ENCODE measurements at places on chromosomes 6 and 20.

DNA sequence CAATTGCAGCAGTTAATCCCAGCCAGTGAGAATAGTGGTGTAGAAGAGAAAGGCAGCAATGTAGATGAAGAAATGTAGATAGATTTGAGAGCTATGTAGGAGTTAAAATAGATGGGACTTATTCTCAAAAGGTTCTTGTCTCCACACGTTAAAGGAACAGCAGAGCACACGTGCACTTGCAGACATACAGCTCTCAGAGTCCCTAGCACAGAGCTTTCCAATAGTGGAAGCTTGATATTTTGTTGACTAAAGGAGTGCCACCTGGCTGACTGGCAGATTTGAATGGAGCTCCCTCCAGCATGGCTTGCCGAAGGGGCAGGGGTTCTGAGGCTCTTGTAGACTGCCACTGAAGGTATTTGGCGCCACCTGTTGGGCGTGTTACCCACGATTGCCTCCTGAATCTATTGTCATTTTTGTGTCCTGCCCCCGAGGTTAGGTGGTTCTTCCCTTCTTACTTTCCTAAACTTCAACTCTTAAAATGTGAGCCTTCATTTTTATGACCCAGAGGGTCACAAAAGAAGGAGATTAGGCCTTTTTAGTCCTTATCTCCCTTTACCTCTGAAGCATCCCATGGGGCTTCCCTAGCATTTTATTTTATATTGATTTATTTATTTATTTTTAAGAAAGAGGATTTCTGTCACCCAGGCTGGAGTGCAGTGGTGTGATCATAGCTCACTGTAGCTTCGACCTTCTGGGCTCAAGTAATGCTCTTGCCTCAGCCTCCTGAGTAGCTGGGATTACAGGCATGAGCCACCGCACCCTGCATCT is 16.4 kb downstream of the BRD2 start:
- no peak for DNase-seq
- H3K4me1 ChIP-seq: peaks cover 7% of the 10 kb centered on the region
- no peak overlapping the region for H3K4me3 ChIP-seq
- H3K27ac ChIP-seq: no peak overlapping the region

- no peak overlapping the region for H3K4me3 ChIP-seq
- H3K4me1 ChIP-seq: peaks cover 41% of the 10 kb centered on the region
Measured at GRCh38 chr20:45055056-45055455, 45.9 kb downstream of the KCNS1 start.

DNA sequence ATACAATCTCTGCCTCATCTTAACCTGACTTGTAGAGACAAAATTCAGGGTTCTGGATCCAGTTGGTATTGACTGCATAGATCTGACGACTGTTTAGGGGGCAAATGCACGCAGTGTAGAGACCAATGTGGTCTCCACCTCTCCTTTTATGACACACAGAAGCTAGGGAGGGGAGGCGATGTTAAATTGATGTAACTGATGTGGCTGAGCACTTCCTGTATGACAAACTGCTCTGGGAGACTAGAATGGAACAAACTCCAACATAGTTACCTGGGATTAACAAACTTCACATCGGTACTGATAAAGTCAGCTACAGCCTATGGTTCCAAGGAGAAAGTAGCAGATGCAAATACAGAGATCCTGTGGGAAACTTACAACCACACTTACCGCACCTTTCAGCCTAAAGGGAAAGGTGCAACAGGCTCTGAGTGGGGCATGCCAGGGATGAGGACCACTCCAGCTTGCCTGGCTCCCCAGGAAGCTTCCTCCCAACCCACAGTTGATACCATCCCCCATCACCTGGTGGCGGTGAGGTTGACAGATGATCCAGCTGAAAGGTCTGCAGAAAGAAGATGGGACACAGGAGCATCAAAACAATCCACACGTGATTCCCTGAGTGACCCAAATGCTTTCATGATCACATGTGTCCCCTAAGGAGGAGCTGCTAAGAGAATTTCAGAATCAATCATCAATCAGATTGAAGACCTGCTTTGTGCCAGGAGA is 60.6 kb upstream of the MRPS10 start:
- no peak for DNase-seq
- peaks cover 16% of the 10 kb centered on the region for H3K4me1 ChIP-seq
- H3K36me3 ChIP-seq: no peaks in the 10 kb centered on the region
- H3K4me3 ChIP-seq: no peak overlapping the region
- no peak overlapping the region for H3K27ac ChIP-seq

DNA sequence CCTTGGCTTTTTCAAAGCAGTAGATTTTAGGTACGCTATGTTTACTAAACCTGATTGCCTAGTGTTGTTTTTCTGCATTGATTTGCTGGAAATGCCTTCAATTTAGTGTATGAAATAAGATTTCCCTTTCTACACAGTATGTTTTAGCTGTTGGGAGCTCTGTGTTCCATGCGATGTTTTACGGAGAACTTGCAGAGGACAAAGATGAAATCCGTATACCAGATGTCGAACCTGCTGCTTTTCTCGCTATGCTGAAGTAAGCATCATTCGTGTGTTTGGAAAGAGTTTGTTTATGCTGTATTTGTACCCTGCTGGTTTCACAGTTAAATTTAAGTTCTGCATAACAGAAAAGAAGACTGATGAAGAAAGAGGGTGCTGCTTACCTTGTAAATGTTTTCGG is 1.9 kb downstream of the BTBD3 start:
- no peak overlapping the region for H3K4me3 ChIP-seq
- DNase-seq: no peak
- H3K27me3 ChIP-seq: no peaks in the 10 kb centered on the region

- no peaks in the 10 kb centered on the region for H3K4me1 ChIP-seq
- H3K27ac ChIP-seq: no peak overlapping the region
- no peaks in the 10 kb centered on the region for H3K27me3 ChIP-seq
- no peak overlapping the region for H3K4me3 ChIP-seq
Measured at GRCh38 chr20:54335299-54335698, 127.4 kb downstream of the PFDN4 start.

- H3K27me3 ChIP-seq: no peaks in the 10 kb centered on the region
- H3K4me3 ChIP-seq: no peak overlapping the region
- H3K4me1 ChIP-seq: no peaks in the 10 kb centered on the region
- DNase-seq: no peak
- H3K27ac ChIP-seq: no peak overlapping the region
Measured at GRCh38 chr20:50865114-50865513, 66.1 kb downstream of the ADNP start.

DNA sequence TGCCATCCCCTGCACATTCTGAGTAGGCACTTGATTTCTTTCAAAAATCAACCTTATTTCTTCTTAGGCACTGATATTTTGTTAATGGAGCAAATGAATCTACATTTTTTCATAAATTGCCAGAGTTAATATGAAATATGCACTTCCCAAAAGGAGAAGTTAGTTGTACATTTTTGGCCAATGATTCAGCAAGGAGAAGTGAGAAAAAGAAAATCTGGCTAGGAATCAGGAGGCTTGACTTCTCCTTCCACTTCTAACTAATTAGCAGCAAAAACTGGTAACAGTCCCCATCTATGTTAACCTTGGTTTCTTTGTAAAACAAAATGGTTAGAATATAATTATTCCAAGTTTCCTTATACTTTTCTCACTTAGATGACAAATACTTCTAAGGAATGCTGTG is 7.0 kb upstream of the DSE start:
- H3K36me3 ChIP-seq: no peaks in the 10 kb centered on the region
- no peak for DNase-seq
- no peak overlapping the region for H3K27ac ChIP-seq
- no peak overlapping the region for H3K4me3 ChIP-seq
- peaks cover 2% of the 10 kb centered on the region for H3K4me1 ChIP-seq
- H3K27me3 ChIP-seq: no peaks in the 10 kb centered on the region

- H3K27me3 ChIP-seq: no peaks in the 10 kb centered on the region
- DNase-seq: no peak
- H3K4me1 ChIP-seq: no peaks in the 10 kb centered on the region
- H3K27ac ChIP-seq: no peak overlapping the region
- no peak overlapping the region for H3K4me3 ChIP-seq
Measured at GRCh38 chr6:138480279-138480949, 18.9 kb downstream of the NHSL1 start.

DNA sequence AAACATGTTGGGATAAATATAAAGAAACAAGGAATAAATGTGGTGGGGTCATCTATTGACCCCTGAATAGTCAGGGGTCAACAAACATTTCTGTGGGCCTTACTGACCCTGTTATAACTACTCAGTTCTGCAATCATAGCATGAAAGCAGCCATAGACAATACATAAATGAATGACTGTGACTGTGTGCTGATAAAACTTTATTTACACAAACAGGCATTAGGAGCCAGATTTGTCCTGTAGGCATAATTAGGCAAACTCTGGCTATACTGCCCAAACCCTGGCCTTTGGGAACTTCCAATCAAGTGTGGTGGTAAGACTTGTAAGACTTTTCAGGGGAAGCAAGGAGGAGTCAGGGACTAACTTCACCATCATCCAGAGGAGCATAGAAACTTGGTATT is 222.7 kb downstream of the KHDC1L start:
- H3K27ac ChIP-seq: no peak overlapping the region
- no peak for DNase-seq
- H3K4me1 ChIP-seq: no peaks in the 10 kb centered on the region
- H3K4me3 ChIP-seq: no peak overlapping the region

DNA sequence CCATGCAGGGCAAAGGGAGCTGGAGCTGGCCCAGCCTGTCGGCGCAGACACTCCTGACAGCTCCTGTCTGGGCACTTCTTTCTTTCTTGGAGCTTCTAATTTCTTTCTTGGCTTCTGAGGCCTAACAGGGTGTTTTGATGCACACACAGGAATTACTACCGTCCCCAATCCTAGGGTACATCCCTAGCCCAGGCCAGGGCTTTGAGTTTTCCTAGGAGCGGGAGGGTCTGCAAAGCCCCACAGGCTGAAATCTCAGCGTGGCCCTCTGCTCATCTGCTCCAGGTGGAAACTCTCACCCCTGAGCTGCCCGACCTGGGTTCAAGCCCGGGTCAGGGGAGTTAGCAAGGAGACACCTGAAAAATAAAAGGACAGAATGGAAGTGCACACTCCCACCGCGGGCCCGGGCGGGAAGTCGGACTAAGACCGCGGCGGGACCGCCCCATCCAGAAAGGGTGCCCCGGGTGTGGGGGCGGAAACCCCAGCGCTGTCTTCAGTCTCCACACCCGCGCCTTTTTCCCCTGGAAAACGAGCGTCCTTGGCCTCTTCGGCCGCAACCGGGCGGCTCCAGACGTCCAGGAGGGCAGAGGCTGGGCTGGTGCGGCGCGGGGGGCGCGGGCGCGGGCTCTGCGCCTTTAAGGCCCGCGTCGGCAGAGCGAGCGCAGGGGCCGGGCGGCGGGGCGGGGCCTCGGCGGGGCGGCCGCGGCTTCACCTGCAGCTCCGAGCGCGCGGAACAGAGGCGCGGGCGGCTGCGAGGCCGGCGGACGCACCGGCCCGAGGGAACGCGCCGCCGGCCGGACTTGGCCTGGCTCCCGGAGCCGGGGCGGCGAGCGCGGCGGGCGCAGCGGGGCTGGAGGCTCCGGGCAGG is at the start of gene CDH4:
Gene CDH4 (plus strand): TSS at position 733 of the 865 bp plus-strand sequence.
- H3K27ac ChIP-seq: no peak within 1 kb of the TSS
- no peaks in the 10 kb centered on the region for H3K27me3 ChIP-seq
- no peak within 1 kb of the TSS for H3K4me3 ChIP-seq
- DNase-seq: no peak
- H3K4me1 ChIP-seq: no peaks in the 10 kb centered on the region

DNA sequence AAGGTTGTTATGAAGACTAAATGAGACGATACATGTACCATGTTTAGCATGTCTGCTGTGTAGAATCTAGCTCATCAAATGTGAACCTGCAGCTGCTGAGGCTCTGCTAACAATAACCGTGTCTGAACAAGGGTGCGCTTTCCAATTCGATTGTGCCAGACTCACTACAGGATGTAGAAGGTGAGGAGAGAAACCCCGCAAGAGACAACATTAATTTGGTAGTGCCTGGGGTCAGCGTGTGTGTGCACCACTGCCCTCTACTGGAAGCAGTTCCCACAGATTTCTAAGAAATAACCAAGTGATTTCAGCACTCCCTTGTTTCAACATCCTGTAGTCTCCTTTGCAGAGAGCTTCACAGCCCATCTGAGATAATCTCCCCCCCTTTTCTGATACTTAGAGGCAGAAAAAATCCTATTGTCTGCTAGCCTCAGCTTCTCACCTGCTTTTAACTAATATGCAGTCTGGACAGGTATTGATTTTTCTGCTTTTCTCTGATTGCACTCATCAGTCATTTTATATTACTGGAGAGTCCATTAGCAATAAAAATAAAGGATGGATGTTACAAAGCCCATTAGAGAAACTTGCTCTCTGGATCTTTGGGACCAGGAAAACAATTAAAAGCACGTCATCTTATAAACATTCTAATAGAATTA is 96.7 kb upstream of the BACH2 start:
- no peak overlapping the region for H3K4me3 ChIP-seq
- H3K27me3 ChIP-seq: no peaks in the 10 kb centered on the region
- no peaks in the 10 kb centered on the region for H3K4me1 ChIP-seq
- DNase-seq: no peak
- H3K36me3 ChIP-seq: no peaks in the 10 kb centered on the region

DNA sequence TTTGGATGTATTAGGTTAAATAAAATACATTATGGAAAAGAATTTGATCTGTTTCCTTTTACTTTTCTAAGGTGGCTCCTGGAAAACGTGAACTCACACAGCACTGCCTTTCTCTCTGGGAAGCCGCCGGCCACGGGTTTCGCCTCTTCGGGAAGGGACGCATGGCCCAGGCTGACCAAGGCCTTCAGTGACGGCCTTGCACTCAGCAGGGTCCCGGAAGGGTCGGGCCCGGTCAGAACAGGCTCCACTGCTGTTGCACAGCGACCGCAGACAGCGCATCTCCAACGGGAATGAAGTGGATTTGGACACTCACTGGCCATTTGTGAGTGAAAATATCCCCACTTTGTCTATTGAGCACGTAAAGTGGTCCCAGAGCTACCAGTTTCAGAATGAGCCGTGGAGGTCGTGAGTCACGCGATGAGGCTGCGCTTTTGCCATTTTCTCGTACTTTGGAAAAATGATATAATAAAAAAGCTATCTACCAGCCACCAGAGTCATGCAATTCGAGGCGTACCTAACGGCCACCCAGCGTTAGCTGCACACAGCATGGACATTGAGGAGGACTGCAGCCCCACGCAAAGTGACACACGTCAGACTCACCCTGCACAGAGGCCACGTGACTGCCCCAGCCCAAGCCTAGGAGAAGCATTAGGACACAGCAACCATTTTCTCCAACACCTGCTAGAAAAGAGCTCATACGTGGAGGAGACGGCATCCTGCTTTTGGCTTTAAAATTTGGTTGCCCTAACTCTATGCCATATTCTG is 244.3 kb downstream of the TTLL2 start:
- no peak for DNase-seq
- H3K27me3 ChIP-seq: no peaks in the 10 kb centered on the region
- H3K4me3 ChIP-seq: no peak overlapping the region
- no peaks in the 10 kb centered on the region for H3K4me1 ChIP-seq
- H3K36me3 ChIP-seq: no peaks in the 10 kb centered on the region

GRCh38 chr6:159727717-159728445 is 575 bp downstream of the WTAP start:
- no peaks in the 10 kb centered on the region for H3K4me1 ChIP-seq
- H3K36me3 ChIP-seq: no peaks in the 10 kb centered on the region
- H3K27me3 ChIP-seq: no peaks in the 10 kb centered on the region
- H3K27ac ChIP-seq: peak overlapping the region; percentile 92
- peak overlapping the region; percentile 81 for H3K4me3 ChIP-seq

Data from GM12878 (cell line).